Stimulated activated CD4-positive, alpha-beta T cell treated with anti-CD3 and anti-CD28 coated beads, Interleukin-12 subunit alpha, Interleukin-12 subunit beta, amount 100 ng/mL, for 48 hours (primary cell): ENCODE measurements at places on chromosomes 1 and 21.

DNA sequence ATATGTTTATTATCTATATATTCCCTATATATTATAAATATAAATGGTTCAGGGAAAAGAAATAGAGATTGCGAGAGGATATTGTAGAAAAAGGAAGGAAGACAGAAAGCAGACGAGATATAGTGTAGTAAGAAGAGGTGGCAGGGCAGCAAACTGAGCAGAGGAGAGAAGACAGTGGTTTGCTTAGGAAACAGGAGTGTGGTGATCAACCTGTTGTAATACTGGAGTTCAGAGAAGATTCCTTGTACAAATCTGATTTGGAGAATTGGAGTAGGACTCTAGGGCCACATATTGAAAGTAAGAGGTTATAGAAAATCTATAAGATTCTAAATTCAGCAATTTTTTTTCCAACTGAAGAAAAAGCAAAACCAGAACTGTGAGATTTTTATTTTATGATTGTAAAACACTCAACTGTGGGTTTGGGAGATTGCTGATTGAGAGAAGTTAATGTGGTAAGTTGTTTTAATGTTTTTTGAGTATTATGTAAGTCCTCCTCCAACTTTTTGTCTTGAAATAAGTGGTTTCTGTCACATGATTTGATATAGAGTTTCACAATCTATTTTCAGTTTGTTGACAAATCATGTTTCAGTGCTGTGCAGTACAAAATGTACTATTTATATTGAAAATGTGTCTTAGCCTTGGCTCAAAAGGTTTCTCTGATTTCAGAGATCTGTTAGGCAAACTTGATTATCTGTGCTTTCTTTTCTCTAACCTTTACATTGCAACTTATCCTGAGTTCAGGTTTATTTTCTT lies 9.6 kb upstream of the AMY2B start:
- no peak for DNase-seq

- DNase-seq = no peak
These were observed 369.1 kb upstream of the VAMP3 start for GRCh38 chr1:7401814-7402547.

DNA sequence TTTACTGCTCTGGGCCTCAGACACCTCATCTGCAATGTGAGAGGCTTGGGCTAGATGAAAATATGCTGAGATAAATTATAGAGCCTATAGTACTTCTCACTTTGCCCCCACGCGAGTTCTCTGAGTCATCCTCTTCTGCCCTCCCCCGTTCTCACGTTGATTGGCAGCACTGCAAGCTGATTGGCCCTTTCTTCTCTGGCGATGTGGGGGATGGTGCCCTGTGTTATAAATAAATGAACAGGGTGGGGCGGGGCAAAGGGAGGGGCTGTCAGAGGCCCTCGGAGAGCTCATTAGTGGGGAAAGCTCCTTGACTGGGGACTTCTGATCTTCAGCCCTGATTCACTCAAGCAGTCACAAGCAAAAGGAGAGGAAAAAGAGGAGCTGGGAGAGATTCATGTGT lies 64.3 kb upstream of the ZC3H12A start:
- no peak for DNase-seq

- peak; percentile 44 for DNase-seq
These were observed 432 bp downstream of the AKT3 start for GRCh38 chr1:243849421-243850201.

DNA sequence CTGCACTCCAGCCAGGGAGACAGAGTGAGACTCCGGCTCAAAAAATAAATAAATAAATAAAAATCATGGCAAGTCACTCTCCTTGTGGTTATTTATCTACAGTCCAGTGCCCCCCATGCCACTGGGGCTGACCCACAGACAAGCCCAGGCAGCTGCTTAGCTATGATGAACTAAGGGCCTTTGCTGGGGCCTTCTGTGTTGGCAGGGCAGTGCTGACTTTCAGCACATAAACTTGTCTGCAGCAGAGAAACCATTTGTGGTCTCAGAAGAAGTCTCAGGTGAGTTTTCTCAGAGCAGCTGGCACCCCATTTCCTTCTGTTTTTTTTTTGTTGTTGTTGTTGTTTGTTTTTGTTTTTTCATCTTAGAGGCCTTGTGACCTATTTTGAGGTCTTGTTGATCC lies 20.9 kb upstream of the CFHR4 start:
- no peak for DNase-seq

GRCh38 chr1:82284213-82284612 lies 483.5 kb downstream of the ADGRL2 start:
- DNase-seq = no peak

DNA sequence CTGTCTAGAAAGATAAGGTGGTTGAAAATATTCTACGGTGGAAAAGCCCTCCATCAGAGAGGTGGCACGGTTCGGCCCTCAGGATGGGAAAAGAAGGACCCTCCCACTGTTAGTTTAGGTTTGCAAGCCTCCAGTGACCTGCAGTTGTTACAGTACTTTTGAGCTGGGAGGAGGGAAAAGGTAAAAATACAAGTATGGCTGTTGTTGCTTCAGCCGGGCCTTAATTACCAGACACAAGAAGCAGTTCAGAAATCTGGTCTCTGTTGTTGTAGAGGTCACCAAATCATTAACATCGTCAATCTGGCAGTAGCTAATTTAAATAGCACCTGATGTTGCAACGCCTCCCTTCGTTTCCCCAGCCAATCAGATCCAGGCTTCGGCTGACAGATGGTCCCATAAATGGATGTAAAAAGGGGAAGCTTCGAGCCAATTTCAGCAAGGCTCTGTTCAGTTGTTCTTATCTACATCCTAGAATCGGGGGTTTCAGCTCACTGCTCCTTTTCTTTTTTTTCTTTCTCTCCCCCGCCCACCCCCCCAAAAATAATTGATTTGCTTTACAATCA lies at the start of gene ELAVL4:
Gene ELAVL4, plus strand, starts transcription at position 424 of the 563 bp plus-strand sequence. CDS start 270 bp downstream, outside the sequence.
- DNase-seq = no peak

- DNase-seq = no peak
These were observed 5.1 kb downstream of the IFFO2 start for GRCh38 chr1:18951416-18951815.

DNA sequence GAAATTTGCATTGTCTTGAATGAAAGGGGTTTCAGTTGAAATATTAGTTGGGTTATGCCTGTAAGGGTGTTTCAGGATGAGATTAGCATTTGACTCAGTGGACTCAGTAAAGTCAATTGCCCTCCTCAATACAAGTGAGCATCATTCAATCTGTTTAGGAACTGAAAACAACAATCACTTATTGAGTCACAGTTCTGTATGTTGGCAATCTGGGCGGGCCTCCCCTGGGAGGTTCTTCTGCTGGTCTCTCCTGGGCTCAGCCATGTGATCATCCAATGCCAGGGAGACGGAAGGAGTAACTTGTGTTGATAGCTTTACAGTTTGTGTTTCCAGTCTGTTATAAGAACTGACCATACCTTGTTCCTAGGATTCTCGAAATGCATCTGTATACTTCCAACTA lies 262.9 kb upstream of the RUNX1 start:
- DNase-seq = no peak

DNA sequence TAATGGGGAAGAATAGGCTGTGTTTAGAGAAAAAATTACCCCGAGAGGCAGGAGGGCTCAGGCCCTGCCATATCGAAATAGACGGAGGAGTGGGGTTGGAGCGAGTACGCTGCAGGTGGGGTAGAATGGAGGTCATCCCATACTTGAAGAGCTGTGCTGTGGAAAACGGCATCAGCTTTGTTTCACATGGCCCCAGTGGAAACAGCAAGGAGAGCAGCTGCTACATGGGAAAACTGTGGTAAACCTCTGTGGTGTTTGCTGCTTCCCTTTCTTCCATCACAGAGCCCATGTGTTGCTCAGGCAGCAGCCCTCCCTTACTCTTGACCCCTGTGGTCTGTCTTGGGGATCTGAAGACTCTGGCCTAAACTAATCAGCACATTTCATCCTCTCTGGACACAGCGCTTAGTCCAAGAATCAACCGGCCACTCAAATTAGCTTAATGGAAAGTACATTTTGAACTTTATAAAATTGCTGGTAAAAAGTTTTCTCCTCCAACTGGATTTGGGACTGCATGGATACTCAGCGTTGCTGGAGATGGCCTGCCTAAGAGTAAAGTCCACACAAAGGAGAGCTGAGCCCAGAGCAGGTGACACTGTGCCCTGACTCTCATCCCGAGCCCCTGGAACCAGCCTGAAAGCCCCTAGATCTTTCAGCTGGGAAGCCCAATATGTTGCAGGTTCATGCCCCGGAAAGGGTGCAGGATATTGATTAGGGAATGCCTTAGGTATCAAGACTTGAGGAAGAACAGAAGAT lies 127.1 kb upstream of the GADD45A start:
- no peak for DNase-seq

- DNase-seq = no peak
These were observed 147.0 kb upstream of the FMN2 start for GRCh38 chr1:239944666-239945065.

- no peak for DNase-seq
These were observed 16.0 kb downstream of the HHAT start for GRCh38 chr1:210344706-210345105.

GRCh38 chr21:41621513-41621912 lies 113.6 kb upstream of the TMPRSS2 start:
- no peak for DNase-seq

DNA sequence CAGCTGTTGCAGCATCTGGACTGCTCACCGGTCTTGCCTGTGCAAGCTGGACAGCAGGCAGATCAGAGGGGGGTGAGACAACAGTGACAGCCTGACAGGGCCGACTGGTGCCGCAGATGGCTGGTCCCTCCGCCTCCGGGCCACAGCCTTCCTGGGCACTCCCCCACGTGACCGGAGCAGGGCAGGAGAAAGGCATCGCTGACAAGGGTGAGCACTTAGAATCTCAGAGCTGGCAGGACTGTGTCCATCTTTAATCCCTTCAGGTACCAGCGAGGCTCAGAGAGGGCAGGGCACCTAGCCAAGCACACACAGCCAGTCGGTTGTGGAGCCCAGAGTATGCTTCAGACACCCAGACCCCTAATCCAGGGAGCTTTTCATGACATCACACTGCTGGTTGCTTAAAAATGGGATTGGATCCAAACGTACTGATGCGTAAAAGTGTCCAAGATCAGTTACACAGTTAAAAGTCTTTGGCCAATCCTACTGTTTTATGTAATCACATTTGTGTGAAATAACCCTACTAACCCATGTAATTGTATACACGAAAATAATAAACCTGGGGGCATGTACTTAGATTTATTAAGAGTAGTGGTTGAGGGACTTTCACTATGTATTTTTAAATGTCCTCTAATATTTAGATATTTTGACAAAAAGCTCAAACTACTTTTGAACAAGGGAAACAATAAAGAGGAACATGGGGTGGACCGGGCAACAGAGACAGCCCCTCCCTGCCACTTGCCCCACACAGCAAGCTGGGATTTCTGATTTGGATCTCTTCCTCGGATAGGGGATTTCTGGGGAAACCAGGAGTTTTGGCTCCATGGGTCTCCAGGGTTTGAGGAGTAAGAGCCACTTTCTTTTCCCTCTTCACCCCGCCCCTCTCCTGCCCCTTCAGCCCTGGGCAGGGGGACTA lies 758 bp upstream of the CNTN2 start:
- no peak for DNase-seq

GRCh38 chr1:224358237-224358636 lies 1.6 kb downstream of the CNIH4 start:
- no peak for DNase-seq

DNA sequence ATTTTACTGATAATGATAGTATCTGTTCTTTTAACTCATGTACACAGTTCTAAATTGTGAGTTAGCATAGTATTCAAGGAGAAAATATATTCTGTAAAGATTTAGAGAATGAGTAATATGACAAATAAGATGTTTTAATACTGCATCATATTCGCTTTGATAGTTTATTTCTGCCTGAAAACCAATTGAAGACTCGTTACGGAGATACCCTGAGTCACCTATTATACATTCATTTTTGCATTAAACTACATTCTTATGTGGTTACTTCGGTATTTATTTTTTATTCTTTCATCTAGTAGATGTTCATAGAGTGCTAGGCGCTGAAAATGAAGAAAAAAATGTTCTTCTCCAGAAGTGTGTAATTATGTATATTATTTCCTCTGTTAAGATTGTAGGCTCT lies 5.3 kb downstream of the UHMK1 start:
- no peak for DNase-seq

DNA sequence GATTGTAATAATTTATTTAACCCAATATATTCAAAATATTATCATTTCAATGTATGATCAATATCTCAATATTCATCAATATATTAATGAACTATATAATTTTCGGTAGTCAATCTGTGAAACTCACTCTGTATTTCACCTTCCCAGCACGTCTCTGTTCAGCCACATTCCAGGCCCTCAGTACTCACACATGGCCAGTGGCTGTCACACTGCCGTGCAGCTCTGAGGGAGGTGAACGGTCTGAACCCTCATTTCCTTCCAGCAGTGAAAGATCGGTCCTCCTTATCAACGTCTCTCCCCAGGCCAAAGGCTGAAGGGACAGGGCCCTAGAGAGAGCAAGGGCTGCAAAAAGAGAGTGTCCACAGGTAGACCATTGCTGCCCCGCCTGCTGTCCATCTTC lies 39.5 kb upstream of the ZNF124 start:
- DNase-seq = no peak
